ENCODE measurements at places on chromosomes 16 and 17.
A peak's percentile ranks its signal among the peaks of the same experiment; 100 is the strongest.

GRCh38 chr17:57900991-57901743, 51.3 kb upstream of the MRPS23 start:
- DNase-seq = no peak
- no peaks in the 10 kb centered on the region for H3K36me3 ChIP-seq
- peaks cover 4% of the 10 kb centered on the region for H3K27me3 ChIP-seq
- peaks cover 3% of the 10 kb centered on the region for H3K4me1 ChIP-seq

DNA sequence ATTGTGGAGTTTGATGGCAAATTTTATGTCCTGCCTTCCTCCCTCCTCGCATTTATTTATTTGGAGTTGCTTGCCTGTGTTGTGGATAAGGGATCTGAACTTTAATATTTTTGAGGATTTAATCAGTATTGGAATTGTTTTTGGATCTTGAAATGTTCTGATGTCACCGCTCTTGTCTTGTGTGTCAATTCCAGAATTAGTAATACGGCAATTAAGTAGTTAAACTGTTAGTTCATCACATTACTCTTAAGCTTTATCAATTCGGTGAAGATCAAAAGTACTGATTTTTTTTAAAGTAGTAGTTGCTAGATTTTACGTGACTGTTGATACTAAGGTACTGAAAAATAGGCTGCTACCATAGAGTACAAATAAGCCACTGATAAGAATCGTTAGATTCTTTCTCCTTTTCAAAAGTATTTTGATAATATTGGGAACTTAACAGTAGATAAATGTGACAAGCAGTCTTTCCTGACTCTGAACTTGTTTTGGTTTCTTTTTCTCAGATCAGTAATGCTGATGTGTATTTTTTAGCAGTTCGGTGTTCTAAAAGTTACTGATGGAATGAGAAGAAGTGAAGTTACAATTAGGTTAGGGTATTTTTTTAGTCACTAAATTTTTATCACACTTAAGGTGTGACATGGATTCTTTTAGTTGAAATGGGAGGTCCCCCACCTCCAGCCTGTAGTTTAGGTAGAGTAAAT, 2.0 kb downstream of the RBBP6 start:
- peak overlapping the region; percentile 100 for H3K4me3 ChIP-seq
- H3K27me3 ChIP-seq = peaks cover 3% of the 10 kb centered on the region
- H3K4me1 ChIP-seq = peaks cover 39% of the 10 kb centered on the region
- no peak for DNase-seq

DNA sequence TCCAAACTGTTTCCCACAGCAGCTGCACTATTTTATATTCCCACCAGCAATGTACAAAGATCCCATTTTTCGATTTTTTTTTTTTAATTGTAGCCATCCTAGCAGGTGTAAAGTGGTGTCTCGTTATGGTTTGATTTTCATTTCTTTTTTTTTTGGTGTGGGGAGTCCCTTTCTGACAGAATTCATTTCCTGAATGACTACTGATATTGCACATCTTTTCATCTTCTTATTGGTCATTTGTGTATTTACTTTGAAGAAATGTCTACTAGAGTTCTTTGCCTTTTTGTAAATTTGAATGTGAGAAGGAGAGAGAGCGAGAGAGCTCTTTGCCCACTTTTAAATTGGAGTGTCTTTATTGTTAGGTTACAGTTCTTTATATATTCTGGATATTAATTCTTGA, 14.0 kb downstream of the CYB5B start:
- no peak for DNase-seq
- no peak overlapping the region for H3K4me3 ChIP-seq
- H3K4me1 ChIP-seq = peaks cover 59% of the 10 kb centered on the region
- peaks cover 52% of the 10 kb centered on the region for H3K36me3 ChIP-seq
- H3K27ac ChIP-seq = peak overlapping the region; percentile 55

GRCh38 chr17:12431188-12431587, 234.5 kb upstream of the MYOCD start:
- no peaks in the 10 kb centered on the region for H3K36me3 ChIP-seq
- H3K4me1 ChIP-seq = no peaks in the 10 kb centered on the region
- H3K27me3 ChIP-seq = peaks cover 4% of the 10 kb centered on the region

- H3K27ac ChIP-seq = no peak overlapping the region
- H3K4me3 ChIP-seq = no peak overlapping the region
- no peaks in the 10 kb centered on the region for H3K36me3 ChIP-seq
- no peaks in the 10 kb centered on the region for H3K27me3 ChIP-seq
- DNase-seq = no peak
Observed at GRCh38 chr16:72908362-72909167, 139.4 kb downstream of the ZFHX3 start.

DNA sequence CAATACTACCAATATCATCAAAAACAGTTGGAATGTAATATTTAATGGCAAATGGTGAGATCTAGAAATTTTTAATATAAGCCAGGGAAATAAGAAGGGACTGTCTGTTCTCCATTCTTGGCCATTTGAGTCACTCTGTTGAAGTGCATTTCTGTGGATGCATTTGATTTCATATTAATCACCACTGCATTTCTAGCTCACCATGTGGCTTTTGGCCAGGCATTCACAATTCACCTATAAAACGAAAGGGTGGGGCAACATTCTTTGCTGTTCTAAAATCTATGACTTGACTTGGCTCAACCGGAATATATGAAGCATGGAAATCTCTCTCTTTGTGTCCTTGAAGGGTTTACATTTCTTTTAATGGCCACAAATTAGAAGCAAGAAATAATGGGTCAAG, 483.0 kb downstream of the SLC39A11 start:
- no peak overlapping the region for H3K27ac ChIP-seq
- no peak for DNase-seq

DNA sequence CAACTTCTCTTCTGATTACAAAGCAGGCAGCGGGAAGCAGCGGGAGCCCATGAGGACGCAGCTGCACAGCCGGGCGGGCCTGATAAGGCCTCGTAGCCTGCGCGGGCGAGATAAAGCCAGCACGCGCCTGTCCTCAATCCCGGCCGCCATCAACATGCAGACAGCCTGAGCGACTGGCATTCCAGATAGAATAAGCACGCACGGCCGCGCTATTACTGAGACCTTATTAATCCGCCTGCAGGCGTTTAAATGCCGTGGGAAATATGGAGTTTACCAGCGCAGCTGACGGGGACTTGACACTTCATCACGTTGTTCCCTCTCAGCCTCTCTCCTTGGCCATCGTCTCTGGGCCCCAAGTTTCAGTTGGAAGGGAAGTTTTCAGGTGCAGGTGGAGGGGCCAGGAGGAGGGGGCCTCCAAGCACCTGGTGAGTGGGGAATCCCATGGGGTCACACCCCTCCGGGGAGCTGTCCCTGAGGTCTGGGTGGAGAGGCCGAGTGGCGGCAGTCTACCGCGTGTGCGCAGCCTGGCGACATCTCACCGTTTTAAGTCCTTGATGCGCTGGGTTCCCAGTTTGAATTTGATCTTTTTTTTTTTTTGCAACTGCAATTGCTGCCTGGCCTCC, 27.3 kb upstream of the CBFA2T3 start:
- H3K4me1 ChIP-seq = peaks cover 12% of the 10 kb centered on the region
- H3K4me3 ChIP-seq = no peak overlapping the region
- no peaks in the 10 kb centered on the region for H3K36me3 ChIP-seq
- peaks cover 60% of the 10 kb centered on the region for H3K27me3 ChIP-seq
- H3K27ac ChIP-seq = no peak overlapping the region

- peak; percentile 97 for DNase-seq
- H3K27ac ChIP-seq = peak within 1 kb of the TSS; percentile 93
- no peaks in the 10 kb centered on the region for H3K27me3 ChIP-seq
- H3K4me1 ChIP-seq = peaks cover 20% of the 10 kb centered on the region
- peak within 1 kb of the TSS; percentile 97 for H3K4me3 ChIP-seq
Observed at GRCh38 chr17:4554997-4555799, at the start of gene MYBBP1A. Gene MYBBP1A (minus strand): TSS chr17:4555384. CDS start chr17:4555324, 60 bp downstream.

GRCh38 chr17:13941781-13942180, 127.5 kb upstream of the COX10 start:
- H3K4me1 ChIP-seq = no peaks in the 10 kb centered on the region
- H3K4me3 ChIP-seq = no peak overlapping the region
- H3K27ac ChIP-seq = no peak overlapping the region
- H3K27me3 ChIP-seq = no peaks in the 10 kb centered on the region
- peaks cover 11% of the 10 kb centered on the region for H3K36me3 ChIP-seq
- DNase-seq = no peak

DNA sequence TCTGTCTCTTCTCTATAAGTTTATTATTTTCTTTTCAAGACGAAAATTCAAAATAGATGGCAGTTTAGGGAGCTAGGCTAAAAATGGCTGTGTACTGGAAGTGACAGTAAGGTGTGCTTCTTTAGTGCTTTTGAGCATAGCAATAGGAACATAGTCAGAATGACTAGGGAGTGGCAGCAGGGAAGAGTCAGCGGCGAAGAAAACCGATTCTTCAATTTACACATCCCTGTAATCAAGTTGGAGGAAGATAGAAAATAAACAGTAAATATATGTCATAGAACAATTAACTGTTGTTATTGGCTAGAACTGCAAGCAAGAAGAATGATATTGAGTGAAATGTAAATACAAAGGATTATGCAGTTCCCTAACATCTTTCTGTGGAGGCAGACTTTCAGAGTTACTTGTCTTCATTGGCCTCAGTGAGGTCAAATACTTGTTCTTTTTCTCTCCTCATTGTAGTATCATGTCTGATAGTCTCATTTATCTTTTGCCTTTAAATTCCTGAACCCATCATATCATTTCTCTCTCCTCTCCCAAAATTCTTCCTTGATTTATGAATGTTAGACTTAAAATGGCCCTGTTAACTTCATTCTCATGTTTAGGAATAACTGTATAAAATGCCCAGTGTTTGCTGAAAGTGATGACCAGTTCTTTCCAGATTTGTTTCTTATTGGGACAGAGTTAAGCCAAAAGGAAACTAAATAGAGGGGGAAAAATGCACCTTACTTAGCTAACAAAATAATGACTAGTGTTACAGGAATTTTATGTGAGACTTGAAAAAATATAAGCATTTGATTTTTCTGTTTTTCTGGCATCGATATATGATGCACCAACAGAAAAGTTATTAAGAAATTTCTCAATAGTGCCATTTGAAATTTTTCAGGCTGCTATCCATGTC, 211.4 kb downstream of the BCAS3 start:
- no peak for DNase-seq
- no peak overlapping the region for H3K4me3 ChIP-seq
- H3K27me3 ChIP-seq = no peaks in the 10 kb centered on the region
- H3K4me1 ChIP-seq = no peaks in the 10 kb centered on the region

GRCh38 chr17:8484465-8484864, 48.8 kb downstream of the NDEL1 start:
- H3K36me3 ChIP-seq = peaks cover 48% of the 10 kb centered on the region
- H3K4me1 ChIP-seq = no peaks in the 10 kb centered on the region
- no peak overlapping the region for H3K4me3 ChIP-seq
- H3K27me3 ChIP-seq = no peaks in the 10 kb centered on the region
- DNase-seq = no peak

GRCh38 chr16:79571065-79571902, 29.3 kb downstream of the MAF start:
- H3K4me1 ChIP-seq = no peaks in the 10 kb centered on the region
- no peak overlapping the region for H3K27ac ChIP-seq
- no peaks in the 10 kb centered on the region for H3K36me3 ChIP-seq
- peaks cover 50% of the 10 kb centered on the region for H3K27me3 ChIP-seq

- no peak overlapping the region for H3K4me3 ChIP-seq
- H3K27me3 ChIP-seq = no peaks in the 10 kb centered on the region
- H3K4me1 ChIP-seq = peaks cover 65% of the 10 kb centered on the region
Observed at GRCh38 chr17:40311575-40311974, 2.6 kb downstream of the RARA start.

DNA sequence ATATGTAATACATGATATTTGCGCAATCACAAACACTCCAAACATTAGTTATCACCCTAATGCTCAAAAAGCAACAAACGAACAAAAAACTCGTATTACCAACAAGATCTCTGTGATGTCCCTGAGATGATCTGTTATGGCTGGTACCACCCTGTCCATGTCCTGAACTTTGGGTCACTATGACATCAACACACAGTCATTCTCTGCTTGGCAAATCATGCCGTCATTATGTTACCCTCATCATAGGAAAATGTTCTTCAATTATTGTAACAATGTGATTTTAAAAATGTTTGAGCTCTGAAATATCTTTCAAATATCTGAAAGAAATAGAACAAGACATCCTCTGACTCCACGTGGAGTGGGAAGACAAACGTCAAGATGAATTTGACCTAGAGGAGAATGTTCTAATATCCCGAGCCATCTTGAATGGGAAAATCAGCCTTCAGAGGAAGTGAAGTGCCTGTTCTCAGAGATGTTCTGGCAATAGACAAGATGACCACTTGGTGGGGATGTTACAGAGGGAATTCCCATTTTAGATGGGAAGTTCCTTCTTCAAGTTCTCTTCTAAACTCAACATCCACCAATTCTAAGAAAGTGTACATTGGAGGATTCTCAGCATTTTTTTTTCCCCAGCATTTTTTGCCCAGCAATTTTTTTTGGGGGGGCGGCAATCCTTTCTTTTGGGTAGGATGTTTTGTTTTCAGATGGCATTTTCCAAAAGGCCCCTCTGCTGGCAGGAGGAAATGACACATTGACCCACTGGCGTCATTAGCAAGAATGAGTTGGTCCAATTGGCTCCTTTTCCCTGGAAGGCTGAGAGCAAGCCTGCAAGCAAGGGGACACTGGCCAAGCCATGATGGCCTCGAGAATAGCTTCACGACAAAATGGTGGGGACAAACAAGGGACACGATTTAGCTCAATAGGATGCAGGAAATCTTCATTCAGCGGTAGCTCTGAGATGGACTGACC, 3.7 kb upstream of the HSD17B2 start:
- H3K4me1 ChIP-seq = no peaks in the 10 kb centered on the region
- no peak overlapping the region for H3K27ac ChIP-seq
- H3K27me3 ChIP-seq = peaks cover 8% of the 10 kb centered on the region
- H3K4me3 ChIP-seq = no peak overlapping the region
- H3K36me3 ChIP-seq = no peaks in the 10 kb centered on the region
- DNase-seq = no peak

- no peaks in the 10 kb centered on the region for H3K4me1 ChIP-seq
- H3K27me3 ChIP-seq = no peaks in the 10 kb centered on the region
- no peak overlapping the region for H3K4me3 ChIP-seq
- DNase-seq = no peak
- H3K36me3 ChIP-seq = peaks cover 6% of the 10 kb centered on the region
Observed at GRCh38 chr16:8716052-8716451, 41.6 kb downstream of the ABAT start.

- DNase-seq = no peak
- no peaks in the 10 kb centered on the region for H3K27me3 ChIP-seq
- no peak overlapping the region for H3K4me3 ChIP-seq
- H3K36me3 ChIP-seq = peaks cover 9% of the 10 kb centered on the region
- peaks cover 16% of the 10 kb centered on the region for H3K4me1 ChIP-seq
Observed at GRCh38 chr16:84667600-84668309, 19.4 kb downstream of the KLHL36 start.

DNA sequence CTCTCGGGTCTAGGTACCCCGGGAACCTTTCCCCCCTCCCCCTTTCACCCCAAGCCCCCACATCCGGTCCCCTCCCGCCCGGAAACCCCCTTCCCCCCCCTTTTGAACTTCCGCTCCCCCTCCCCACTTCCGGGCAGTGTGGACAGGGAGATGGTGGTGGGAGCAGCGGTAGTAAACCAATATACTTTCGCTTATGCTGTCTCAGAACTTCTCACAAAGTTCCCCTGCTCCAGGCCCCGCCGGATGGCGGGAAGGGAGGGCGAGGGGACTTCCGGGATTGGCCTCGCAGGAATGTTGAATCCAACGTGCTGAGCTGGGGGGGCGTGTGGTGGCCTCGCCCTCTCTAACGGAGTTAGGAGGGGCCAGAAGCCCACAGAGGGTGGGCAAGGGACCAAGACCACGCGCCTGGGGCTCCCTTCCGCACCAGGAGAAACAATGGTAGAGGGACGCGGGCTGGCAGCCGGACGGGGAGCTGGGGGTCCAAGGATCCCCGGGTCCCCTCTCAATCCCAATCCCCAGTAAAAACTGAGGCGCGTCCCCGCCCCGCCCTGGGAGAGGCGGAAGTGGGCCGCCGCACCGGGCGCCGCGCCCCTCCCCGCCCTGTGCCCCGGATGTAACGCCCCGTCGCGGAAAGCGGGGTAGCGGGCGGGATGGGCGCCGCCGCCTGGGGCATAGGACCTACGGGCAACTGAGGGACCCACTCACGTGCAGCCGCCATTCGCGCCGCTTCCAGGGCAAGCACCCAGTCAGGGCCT, 742 bp downstream of the PFN1 start:
- H3K27me3 ChIP-seq = peaks cover 20% of the 10 kb centered on the region
- peak overlapping the region; percentile 94 for H3K4me3 ChIP-seq

Measured in activated naive CD8-positive, alpha-beta T cell treated with anti-CD3 and anti-CD28 coated beads for 36 hours (primary cell).